CD4-positive, alpha-beta T cell treated with Interferon alpha-2 for 1 hour (primary cell): ENCODE measurements at places on chromosomes 7 and 10.

DNA sequence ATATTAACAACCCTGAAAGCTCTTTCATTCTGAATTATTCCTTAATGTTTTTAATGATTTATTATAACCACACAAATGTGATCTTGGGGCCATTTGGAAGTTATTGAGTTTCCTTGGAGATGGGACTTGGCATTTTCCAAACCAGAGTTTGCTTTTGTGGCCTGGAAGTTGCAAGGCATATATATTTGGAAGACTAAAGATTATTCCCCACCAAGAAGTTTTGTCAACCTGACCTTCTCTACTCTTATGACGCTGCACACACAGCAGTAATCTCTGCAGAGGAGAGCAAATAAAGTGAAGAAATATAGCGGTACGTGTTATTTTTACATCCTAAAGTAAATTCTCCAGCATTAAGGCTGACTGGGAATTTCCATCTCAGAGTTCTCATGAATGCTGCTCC lies 397.0 kb downstream of the LRMDA start:
- no peak for DNase-seq

GRCh38 chr7:220151-220841 lies 27.9 kb downstream of the FAM20C start:
- no peak for DNase-seq

DNA sequence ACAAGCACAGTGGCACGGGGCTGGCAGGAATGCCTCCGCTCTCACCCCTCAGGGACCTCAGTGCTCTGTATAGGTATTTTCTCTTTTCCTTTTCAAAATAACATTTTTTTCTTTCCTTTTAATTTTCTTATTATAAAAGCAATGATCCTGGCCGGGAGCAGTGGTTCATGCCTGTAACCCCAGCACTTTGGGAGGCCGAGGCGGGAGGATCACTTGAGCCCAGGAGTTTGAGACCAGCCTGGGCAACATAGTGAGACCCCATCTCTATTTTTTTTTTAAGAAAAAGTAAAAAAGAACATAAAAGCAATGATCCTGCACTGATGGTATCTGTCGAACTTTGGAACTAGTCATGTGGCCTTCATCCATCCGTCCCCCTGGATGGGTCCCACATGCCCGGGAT lies 3.2 kb downstream of the PRF1 start:
- DNase-seq, result no peak

GRCh38 chr10:71964743-71965515 lies 734 bp downstream of the CHST3 start:
- DNase-seq, result no peak

GRCh38 chr7:133753513-133753912 lies 373.6 kb upstream of the LRGUK start:
- no peak for DNase-seq

GRCh38 chr7:54680377-54681005 lies 78.5 kb downstream of the SEC61G start:
- no peak for DNase-seq
